ENCODE measurements at places on chromosomes 1 and 21.

GRCh38 chr1:32892368-32893197 lies 6.3 kb downstream of the HPCA start:
- no peak for DNase-seq

- no peak for DNase-seq
These were observed 32.6 kb upstream of the RGS8 start for GRCh38 chr1:182716740-182717720.

DNA sequence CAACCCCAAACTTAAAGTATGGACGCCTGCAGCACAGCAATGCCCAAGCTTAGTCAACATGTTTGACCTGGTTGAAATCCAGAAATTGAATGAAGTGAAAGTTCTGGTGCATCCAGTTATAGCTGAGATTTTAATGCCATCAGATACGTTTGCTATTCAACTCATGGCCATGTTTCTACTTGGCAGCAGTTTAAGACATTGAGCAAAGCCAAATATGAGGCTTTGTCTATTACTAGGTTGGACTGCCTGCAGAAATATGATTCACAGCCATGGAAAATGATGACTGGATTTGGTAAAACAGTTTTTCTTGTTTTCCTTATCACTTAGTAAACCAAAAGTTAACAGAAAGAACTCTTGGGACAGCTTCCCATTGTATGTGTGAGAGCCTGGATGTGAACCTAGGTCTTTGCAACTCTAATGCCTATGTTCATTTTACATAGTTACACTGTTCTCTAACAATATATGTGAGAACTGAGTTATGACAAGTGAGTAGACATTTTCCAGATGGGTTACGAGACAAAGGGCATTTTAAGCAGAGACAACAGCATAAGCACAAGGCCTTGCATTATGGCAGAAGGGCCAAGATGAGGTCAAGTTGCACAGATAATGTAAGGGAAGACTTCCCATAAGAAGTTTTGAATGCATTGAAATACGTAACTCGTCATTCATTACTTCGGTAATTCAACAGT lies 32.4 kb upstream of the MYSM1 start:
- no peak for DNase-seq

GRCh38 chr1:162212713-162213112 lies 143.2 kb downstream of the NOS1AP start:
- no peak for DNase-seq

- DNase-seq, result no peak
These were observed 208.4 kb upstream of the CAMK1G start for GRCh38 chr1:209375097-209375496.

DNA sequence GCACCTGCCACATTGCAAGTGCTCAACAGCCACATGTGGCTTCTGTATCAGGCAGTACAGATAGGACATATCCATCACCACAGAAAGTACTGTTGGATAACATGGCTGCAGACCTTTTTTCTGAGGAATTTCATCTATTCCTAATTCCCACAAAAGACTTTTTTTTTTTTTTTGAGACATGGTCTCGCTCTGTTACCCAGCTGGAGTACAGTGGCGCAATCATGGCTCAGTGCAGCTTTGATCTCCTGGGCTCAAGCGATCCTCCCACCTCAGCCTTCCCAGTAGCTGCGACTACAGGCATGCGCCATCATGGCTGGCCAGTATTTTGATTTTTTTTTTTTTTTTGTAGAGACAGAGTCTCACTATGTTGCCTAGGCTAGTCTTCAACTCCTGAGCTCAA lies 33.3 kb downstream of the YARS1 start:
- no peak for DNase-seq
